ENCODE measurements at places on chromosomes 3 and 15.

DNA sequence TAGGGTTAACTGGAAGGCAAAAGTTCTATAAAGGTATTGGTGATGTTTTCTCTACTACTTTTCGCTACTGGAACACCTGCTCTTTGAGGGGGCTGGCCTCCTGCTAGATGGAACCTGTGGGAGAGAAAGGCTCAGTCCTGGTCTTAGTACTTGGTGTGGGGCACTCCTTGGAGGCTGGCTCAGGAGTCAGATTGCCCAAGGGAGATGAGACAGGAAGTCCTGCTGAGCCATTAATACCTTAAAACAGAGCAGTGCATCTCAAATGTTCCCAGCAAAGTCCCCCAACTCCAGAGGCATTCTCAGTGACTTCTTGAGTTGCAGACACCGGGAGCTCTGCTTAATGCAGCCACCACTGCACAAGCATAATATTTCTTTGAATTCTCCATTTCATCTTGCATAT is 3.1 kb upstream of the ADAMTSL3 start:
- DNase-seq, result no peak

DNA sequence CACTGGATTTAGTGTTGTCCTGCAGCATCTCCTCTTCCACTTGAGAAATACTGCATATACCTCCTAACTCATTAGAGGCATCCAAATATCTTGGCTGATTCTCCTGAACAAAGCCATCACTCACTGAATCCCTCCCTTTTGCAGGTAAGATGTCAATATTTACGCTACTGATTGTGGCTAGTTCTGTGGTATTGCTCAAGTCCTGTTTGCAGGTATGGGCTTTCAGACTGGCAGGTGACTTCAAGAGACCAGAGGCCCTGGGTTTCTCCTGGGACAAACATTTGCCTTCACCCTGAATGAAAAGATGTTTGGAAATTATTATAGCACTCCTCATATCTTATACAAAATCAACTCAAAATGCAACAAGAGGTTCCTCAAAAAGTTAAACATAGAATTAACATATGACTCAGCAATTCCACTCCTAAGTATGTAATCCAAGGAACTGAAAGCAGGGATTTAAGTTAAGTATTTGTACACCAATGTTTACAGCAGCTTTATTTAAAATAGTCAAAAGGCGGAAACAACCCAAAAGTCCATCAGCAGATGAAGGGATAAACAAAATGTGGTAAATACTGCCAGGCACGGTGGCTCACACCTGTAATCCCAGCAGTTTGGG is 18.6 kb downstream of the NEK4 start:
- DNase-seq, result no peak

GRCh38 chr15:28935316-28935715 is 49.5 kb downstream of the APBA2 start:
- DNase-seq, result no peak

GRCh38 chr3:32495609-32496008 is 7.0 kb downstream of the CMTM6 start:
- no peak for DNase-seq

GRCh38 chr3:2697589-2697988 is 412.6 kb downstream of the IL5RA start:
- DNase-seq, result no peak

GRCh38 chr3:46681856-46682540 is 11.5 kb downstream of the ALS2CL start:
- no peak for DNase-seq

- DNase-seq, result peak; percentile 47
Observed at GRCh38 chr3:139353920-139354556, 10.2 kb downstream of the MRPS22 start.

DNA sequence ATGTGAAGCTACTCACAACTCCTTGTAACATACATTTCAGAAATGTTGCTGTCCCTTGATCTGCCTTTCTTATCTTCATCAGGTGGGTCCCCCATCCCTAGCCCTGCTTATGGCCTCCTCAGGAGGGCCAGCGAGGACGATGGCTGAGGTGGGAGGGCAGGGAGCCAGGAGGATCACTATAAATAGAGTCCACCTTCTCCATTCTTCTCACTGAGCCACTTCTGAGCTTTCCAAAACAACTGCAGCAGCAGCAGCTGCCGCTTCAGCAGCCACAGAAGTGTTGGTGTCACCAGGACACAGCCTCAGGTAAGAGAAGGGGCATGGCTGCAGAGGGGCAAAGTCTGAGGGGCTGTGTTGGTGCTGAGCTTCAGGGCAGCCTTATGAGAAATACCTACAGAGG is 53.5 kb downstream of the ANAPC13 start:
- DNase-seq, result no peak

DNA sequence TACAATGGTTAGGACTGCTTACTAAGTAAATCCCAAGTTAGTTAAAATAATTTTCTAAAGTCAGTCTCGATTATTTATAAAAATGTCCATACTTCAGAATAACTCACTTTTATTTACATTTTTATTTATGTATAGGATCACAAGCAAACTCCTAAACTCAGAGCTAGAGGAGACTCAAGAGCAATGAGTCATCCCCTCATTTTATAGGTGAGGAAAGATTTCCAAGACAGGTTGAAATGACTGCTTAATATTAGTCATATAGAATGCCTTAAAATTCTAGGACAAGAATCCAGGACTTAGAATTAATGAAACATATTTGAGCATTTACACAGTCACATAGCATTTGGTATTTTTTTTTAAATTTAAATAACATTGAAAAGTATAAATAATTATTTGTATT is 983.8 kb downstream of the SI start:
- DNase-seq, result no peak
